ENCODE measurements at places on chromosomes 12 and 14.
A peak's percentile ranks its signal among the peaks of the same experiment; 100 is the strongest.

- DNase-seq, result no peak
These were observed 29.3 kb upstream of the ARHGAP5 start for GRCh38 chr14:32047791-32048190.

DNA sequence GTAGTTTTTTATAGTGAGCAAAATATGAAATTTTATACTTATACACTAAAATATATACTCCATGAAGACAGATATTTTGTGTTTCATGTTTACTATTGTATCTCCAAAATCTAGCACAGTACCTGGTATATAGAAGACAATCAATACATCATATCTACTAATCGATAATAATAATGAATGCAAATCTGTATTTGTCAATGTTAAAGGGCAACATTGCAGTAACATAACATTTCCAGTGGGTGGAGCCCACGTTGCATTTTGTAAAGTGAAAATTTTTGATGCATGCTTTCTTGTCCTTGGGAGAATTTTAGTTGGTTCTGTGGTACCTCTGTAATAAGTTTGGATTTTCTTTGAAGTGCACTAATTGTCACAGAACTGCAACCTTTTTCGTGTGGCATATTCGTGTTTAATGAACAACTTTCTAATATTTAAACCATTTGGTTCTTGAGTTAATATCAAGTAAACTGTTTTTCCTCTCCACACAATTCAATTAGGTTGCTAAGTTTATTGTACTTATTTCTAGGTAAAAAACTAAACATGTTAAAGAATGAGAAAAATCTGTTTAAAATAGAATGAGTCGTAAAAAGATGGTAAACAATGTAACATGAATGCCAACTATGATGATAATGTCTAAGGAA, 47.4 kb downstream of the AVPR1A start:
- no peak for DNase-seq

DNA sequence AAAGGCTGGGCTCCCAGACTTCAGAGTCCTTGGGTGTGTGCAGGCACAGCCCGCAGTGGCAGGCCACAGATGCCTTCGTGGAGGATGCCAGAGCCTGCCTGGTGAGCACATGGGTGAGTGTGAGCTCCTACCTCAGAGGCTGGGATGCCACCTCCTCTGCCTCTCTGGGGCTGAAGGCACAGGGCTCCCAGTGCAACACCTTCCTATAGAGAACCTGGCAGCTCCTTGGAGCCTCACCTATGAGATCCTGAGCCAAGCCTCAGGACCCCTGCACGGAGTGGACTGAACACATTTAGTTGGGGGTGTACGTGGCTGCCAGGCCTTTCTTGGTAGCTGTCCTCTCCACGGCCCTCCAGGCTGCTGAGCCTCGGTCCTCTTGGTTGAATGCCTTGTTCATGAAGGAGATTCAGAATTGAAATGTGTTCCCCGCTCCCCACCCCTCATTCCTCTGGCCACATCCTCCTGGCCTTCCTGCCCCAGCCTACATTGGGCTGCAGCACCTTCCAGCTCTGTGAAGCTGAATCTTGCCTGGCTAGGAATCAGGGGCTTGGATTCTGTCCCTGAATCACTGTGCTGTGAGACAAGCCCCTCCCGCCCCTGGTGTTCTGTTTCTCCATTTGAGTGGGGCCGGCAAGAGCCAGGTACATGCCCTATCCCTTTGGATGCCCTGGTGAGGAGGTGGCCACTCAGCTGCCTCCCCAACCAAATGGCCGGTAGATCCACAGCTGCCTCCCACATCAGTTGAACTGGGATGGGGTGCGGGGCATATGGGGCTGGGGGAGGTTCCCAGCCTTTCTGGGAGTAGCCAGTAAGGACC, 38.7 kb upstream of the TRAF3 start:
- no peak for DNase-seq

- no peak for DNase-seq
These were observed 41.5 kb downstream of the PITPNM2 start for GRCh38 chr12:123109319-123109772.

- no peak for DNase-seq
These were observed 104.1 kb downstream of the VEZT start for GRCh38 chr12:95321516-95322246.

- DNase-seq, result no peak
These were observed 293.6 kb downstream of the AKAP6 start for GRCh38 chr14:32622742-32623141.

GRCh38 chr14:105075379-105076295, 10.4 kb upstream of the GPR132 start:
- DNase-seq, result no peak

DNA sequence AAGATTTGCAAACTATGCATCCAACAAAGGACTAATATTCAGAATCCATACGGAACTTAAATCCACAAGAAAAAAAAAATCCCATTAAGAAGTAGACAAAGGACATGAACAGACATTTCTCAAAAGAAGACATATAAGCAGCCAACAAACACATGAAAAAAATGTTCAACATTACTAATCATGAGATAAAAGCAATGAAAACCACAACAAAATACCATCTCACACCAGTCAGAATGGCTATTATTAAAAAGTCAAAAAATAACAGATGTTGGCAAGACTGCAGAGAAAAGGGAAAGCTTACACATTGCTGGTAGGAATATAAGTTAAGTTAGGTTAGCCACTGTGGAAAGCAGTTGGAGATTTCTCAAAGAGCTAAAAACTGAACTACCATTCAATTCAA, 16.2 kb downstream of the CDK17 start:
- no peak for DNase-seq

DNA sequence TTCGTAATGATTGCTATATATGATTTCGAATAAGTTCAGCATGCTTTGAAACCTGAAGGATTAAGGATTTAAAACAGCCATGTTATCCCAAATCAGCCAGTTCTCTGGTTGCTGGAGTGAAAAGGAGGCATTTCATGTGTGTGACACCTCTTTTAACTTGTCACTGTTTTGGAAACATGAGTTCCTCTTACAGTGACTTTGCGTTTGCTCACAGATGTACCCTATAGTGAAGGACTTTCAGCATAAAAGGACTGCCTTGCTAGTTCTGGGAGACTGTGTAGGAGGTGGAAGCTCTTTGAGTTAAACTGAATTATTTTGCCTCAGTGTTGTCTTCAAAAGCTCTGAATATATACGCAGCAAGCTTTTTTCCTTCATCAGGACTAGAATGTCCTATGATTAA, 7.6 kb downstream of the RNASE11 start:
- no peak for DNase-seq

DNA sequence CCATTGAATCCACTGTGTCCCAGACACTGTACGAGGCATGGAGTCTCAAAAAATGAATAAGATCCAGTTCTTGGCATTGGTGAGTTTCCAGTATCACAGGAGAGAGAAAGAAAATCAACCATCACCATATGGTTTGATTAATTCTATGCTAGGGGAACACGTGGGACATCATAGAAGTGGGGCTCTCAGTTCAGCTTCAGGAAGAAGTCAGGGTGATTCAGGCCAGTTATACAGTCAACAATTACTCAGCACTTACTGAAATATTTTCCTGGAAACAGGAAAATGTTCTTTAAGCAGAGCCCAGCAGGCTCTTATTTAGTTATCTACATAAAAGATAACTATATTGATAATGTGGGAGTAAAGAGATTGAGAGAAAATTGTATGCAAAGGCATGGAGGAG, 407.2 kb downstream of the NOVA1 start:
- DNase-seq, result no peak

- no peak for DNase-seq
These were observed 136.7 kb downstream of the GPR135 start for GRCh38 chr14:59328454-59328853.

DNA sequence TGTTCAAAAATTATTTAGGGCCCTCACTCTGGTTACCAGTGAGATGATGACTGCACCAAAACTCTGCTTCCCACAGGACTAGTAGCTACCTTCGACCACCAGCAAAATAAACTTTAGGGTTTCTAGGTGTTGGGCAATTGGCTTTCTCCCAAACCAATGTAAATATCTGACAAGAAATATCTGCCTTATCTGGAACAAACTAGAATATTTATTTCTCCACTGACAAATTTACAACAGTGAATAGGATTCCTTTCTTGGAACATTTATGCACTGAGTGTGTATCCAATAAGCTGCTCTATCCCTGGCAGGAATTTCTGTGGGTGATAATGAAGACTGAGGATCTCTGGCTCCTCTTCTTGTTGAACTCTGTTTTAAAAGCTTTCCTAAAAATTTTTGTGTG, 148.6 kb downstream of the SLC6A15 start:
- DNase-seq, result no peak

DNA sequence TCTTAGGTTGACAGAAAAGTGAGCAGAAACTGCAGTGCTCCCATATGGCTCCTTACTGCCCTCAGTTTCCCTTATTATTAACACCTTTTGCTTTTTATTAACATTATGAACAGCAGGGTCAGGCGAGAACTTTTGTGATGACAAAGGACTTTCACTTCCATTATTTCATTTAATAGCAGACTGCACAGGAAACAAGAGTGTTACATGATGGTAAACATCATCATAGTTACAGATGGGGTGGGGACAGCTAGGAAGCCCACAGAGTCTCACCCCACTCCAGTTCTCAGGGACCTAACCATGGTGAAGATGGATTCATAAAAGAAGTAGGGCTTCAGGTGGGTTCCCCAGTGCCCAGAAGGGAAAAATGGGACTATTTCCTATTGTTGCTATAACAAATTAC, 110.1 kb upstream of the PELI2 start:
- DNase-seq, result no peak

- no peak for DNase-seq
These were observed 938 bp upstream of the SLC25A29 start for GRCh38 chr14:100306998-100307765.

DNA sequence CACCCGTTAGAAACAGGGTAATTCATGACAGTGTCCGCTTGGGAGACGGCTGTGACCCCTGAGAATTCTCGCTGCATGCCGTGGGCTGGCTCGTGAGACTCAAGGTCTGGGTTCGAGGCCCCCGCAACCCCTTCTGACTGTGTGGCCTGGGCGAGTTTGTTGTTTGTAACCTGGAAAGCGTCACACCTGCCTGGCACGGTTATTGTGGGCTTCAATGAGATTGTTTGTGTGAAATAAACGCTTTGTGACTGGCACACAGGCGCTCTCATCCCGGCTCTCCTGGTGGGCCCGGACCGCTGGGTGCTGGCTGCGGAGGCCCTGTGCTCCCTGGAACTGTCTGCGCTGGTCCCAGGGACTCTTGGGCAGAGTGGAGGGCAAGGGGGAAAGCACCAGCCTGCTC, 33.9 kb downstream of the MEG3 start:
- DNase-seq, result no peak

- no peak for DNase-seq
These were observed 281.5 kb downstream of the TMEM117 start for GRCh38 chr12:44117337-44117736.

GRCh38 chr12:121668750-121669520, 519 bp downstream of the MORN3 start:
- DNase-seq, result peak; percentile 55

GRCh38 chr14:21852061-21852664, 178.5 kb upstream of the OR4E1 start:
- DNase-seq, result peak; percentile 72

GRCh38 chr14:71400871-71401321, 493.6 kb downstream of the PCNX1 start:
- DNase-seq, result no peak

DNA sequence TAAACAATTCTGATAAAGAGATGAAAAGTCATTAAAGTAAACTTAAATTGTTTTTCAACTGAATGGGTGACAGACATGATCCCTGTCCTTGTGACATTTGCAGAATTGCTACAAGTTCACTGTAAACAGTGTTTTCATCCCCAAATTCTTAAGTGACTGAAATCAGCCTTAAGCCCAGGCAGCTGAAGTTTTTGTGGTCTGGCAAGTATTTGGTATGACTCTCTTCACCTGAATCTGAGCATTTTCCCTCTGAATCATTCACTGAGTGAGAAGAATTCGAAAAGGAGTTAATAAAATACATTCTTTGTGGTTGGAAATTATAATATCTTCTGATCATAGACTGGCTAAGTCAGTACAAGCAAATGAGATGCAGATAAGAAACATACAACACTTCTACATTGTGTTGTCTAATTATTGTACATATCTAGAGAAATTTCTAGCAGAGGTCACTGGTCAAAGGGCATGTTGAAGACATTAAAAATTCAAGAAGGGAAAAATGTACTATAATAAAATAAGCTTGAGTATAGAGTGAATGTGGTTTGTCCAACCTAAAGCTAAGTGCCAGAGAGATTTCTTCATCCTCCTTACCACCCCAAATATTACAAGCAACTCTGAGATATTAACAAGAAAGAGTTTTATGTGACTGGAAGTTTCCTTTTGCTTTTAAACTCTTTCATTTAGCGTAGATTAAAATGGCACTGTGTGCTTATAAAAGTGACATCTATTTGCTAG, 177.8 kb upstream of the DIO2 start:
- no peak for DNase-seq

- DNase-seq, result no peak
These were observed 20.1 kb downstream of the PLEKHG7 start for GRCh38 chr12:92722897-92723296.

- DNase-seq, result no peak
These were observed 113.4 kb downstream of the NT5DC3 start for GRCh38 chr12:103727638-103728037.

DNA sequence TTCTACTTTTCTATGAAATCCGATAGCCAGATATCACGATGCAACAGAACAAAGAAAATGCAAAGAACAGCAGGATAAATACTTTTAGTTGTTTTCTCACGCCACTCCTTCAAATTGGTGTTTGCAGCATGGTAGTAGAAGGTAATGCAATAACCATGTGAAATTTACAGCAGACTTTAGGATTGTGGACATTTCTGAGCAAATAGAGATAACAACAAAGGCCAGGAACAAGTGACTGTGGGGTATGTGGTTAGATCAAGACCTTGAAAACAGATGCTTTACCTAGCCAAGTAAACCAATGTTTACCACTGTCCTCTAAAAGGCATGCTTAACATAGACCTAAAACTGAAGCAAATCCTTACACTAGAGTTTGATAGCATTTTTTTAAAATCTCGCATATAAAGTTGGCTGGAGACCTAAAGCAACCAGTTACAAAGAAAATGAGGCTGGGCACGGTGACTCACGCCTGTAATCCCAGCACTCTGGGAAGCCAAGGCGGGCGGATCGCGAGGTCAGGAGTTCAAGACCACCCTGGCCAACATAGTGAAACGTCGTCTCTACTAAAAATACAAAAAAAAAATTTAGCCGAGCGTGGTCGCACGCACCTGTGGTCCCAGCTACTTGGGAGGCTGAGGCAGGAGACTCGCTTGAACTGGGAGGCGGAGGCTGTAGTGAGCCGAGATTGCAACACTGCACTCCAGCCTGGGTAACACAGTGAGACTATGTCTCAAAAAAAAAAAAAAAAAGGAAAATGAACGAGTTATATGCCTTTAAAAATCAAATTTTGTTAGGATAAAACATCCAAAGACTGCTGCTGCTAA, 123.2 kb upstream of the FOXN3 start:
- no peak for DNase-seq

DNA sequence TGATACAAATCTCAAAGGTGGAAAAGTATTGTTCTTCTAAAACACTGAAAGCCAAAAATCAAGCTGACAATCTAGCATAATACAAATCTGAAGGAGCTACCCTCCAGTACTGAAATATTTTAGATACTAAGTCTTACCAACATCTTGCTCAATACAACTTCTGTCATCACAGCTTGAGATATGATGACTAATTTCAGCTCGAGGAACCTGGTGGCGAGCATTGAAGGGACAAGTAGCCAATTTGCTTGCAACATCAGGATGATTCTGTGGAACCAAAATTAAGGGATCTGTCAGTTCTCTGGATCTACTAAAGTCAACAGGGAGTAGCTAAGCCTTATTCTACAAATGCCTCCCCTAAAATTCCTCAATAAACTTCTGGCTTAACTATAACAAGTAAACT, 10.4 kb downstream of the GTSF1 start:
- no peak for DNase-seq

Data from stimulated activated CD4-positive, alpha-beta T cell treated with anti-CD3 and anti-CD28 coated beads, Interleukin-12 subunit alpha, Interleukin-12 subunit beta, amount 100 ng/mL, for 48 hours (primary cell).